ENCODE measurements at places on chromosomes 12 and 14.

DNA sequence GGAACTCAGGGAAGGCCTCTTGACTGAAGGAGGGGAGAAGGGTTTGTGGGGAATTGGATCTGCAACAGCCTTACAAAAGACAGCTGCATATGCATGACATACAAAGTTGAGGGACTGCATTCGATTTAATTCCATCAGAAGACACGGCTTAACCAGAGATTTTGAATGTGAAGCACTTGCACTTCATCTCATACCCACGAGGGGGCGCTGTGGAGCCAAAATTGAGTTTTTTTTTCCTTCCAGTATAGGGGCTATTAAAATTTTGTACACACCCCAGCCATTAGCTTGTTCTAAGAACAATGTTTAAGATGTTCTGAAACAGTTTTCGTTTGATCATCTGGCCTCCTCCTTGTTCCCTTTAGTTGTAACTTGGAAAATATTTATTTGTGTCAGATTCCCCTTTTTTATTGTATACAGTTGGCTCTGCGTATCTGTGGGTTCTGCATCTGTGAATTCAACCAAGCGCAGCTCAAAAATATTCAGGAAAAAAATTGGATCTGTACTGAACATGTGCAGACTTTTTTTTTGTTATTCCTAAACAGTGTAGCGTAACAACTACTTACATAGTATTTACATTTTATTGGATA lies 1.6 kb downstream of the SUDS3 start:
- DNase-seq, result no peak

DNA sequence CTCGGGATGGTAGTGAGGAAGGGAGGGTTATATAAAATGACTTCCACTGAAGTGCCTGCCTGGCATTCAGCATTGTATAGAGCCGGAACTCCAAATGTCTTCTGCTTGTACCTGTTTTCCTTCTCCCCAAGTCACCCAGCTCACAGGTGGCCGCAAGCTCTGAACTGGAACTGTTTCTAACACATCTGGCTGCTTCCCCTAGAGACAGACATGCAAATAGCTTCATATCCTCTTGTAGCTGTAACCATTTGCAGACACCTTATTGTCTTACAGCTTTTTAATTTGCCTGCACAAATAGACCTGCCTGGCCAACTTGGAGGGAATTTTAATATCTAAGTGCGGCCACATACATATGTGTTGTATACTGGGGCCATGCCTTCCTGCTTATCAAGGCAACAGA lies 126.0 kb downstream of the CHST11 start:
- DNase-seq, result no peak

DNA sequence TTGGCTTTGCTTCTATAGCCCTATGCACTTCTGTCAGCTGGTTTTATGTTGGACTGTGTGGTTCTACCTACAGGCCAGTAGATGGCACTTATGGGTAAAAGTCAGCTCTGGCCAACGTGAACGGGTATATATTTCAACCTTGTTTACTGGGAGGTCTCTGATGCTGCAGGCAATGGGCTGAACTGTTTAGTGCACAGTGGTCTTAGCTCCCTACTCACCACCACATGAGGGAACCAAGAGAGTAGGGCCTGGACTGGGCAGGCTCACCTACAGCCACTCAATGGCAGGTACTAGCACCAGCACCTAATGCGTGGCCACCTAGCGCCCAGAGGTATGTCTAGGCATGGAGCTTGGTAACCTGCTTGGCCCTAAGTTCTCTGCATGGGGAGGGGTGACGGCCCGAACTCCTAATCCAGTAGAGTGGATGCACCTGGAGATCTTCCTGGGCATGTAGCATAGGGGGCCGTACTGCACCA lies 481.8 kb downstream of the TMEM117 start:
- DNase-seq, result no peak

DNA sequence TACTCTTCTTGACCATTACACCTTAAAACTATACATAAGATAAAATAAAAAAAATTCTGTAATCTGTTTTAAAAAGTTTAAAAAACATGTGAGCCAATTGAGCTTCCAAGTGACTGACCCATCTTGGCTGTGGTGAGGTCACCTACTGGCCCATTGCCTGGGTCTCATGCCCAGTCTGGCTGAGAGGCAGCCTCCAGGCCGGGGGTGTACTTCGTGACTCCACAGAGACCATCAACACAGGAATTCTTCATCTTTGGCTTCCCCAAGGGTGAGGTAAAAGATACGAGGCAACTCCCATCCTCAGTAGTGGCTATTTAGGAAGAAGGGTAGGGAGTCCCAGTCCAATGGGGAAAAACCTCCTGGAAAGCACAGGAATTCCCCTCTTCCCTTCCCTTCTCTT lies 113.2 kb downstream of the APAF1 start:
- no peak for DNase-seq

DNA sequence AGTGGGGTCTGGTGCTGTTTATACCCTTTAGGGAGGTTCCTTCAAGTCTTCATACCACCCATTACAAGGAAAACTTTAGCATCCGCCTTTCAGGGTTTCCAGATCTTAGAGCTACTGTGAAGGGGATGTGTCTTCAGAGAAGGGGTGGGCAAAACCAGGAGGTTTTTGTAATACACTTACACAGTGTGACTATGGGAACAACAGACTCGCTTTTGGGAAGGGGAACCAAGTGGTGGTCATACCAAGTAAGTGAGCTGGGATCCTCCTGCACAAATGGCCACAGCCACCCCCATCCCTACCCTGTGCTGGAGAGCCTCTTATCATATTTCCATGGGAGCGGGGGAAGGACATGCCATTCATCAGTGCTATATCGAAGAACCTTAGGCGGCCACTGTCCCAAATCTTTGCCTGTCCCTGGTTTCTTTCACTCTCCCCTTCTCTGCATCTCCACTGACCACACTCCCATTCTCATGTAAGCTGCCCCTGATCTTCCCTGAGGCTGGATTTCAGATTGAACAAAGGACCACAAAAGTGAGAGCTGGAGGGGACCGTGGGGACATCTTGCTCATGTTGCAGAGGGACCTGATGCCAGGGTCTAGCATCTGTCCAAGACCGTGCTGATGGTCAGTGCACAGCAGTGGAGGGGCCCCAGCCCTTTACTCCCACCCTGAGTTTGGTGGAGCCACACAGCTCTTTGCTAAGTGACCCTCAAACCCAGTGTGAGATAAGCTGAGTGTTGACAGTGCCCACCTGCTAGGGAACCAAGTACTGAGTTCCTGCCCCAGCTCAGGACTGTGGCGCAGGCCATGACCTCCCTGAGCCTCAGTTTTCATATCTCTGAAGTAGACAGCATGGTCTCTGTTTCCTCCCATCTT lies 51.4 kb downstream of the DAD1 start:
- no peak for DNase-seq

DNA sequence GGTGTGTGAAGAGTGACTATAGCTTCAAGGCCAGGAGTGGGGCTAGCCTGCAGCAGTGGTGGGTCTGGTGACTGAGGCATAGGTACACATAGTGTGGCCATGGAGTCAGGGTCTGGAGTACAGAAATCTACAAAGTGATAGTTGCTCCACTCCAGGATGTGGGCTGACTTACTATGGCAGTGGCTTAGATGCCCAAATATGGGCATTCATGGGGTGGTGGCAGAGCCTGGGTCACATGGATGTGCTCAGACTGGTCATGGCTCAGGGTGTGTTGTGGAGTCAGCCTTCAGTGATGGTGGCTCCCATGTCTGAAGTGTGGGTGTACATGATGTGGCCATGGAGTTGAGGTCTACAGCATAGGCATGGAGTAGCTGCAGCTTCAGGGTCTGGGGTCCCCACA lies 27.3 kb downstream of the CLEC6A start:
- DNase-seq, result no peak

DNA sequence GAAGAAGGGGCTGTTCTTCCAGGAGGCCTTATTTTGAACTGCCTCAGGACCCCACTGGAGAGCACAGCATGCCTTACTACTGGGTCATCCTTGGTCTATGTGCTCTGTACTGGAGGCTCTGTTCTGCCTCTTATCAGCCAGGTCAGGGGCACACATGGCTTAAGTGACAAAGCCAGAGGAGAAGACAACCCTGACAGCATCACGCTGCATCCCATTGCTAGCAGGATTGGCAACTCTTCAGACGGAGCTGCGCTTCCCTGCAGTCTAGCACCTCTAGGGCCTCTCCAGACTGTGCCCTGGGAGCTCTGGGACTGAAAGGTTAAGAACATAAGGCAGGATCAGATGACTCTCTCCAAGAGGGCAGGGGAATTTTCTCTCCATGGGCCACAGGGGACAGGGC lies 17.3 kb upstream of the TIGAR start:
- DNase-seq, result no peak

DNA sequence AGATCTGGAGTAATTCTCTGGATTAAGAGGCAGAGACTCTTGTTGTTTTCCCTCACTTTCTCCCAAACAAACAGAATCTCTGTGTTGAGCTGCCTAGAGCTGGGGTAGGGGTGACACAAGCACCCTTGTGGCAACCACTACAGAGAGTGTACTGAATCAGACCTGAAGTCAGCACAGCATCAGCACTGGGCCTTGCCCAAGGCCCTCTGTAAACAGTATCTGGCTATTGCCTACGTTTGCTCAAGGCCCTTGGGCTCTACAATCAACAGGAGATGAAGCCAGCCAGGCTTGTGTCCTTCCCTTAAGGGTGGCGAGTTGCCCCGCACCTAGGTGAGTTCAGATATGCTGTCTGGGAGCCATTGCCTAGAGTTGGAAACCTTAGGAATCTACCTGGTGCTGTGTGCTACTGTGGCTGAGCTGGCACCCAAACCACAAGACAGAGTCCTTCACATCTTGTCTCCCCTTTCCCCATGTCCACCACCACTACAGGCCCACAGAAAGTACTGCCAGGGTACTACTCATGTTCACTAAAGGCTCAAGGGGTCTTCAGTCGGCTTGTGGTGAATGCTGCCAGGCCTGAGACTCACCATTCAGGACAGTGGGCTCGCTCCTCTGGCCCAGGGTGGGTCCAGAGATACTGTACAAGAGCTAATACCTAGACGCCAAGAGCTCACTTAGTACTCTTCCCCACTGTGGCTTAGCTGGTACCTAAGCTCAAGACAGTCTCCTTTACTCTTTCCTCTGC lies 206.8 kb downstream of the SYNE2 start:
- DNase-seq, result no peak

- DNase-seq, result no peak
Observed at GRCh38 chr14:103108749-103109207, 14.3 kb downstream of the EXOC3L4 start.

GRCh38 chr12:46343118-46343852 lies 29.3 kb downstream of the SLC38A2 start:
- DNase-seq, result no peak

DNA sequence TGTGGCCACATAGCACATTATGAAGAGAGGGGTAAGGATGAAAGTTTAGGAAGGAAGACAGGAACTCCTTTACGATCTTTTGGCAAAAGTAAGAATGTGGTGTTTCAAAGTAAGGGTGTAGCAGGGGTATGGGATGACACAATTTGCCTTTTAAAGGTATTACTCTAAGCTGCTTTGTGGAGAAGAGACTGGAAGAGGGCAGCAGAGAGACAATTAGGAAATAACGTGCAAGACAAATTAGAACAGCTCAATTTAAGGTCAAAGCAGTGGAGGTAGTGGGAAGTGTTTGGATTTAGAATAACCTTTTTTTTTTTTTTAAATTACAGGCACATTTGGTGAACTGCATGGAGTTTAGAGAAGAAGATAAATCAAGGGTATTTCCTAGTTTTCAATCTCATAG lies 342.6 kb downstream of the NOVA1 start:
- no peak for DNase-seq

GRCh38 chr12:39912211-39912980 lies 193.5 kb downstream of the SLC2A13 start:
- peak; percentile 4 for DNase-seq

GRCh38 chr12:88419794-88420193 lies 160.5 kb downstream of the KITLG start:
- DNase-seq, result no peak

GRCh38 chr14:31263485-31264133 lies 56.0 kb upstream of the HECTD1 start:
- no peak for DNase-seq

GRCh38 chr12:76192416-76192815 lies 107.9 kb upstream of the NAP1L1 start:
- no peak for DNase-seq

DNA sequence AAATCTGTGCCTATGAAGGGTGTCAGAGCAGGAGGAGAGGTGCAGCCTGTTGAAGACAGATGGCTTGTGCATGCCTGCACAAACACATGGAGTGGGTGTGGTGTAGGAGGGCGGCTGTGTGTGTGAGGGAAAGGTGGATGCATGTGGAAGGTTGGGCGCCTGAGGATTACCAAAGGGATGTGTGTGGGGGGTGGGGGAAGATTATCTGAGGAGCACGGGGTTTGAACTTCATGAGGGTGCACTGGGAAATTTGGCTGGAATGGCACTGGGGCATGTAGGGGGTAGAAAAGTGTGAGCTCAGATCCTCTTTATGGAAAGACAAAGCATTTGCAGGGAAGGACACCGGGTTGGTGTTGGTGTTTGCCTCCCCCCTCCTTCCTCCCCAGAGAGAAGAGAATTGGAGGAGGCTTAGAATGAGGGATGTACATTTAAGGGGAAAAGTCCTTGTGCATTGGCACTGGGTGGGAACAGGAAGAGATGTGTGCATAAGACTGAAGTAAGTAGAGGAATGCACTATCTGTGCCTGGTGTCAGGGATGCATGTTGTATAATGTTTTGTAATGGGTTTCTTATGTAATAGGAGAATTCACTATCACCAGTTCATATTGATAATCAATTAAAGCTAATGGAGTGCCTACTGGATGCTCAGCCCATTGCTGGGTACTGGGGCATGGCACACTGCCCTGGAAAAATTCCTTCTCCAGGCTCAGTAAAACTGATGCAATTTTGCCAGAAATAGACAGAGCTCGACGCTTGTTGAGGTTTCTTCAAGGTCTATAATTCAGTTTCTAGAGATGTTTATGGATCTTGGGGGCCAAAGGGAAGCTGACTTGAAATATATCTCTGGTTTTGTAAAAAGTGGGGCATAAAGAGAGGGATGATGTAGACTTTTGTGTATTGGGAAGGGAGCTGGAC lies 3.0 kb downstream of the NTF3 start:
- DNase-seq, result no peak

DNA sequence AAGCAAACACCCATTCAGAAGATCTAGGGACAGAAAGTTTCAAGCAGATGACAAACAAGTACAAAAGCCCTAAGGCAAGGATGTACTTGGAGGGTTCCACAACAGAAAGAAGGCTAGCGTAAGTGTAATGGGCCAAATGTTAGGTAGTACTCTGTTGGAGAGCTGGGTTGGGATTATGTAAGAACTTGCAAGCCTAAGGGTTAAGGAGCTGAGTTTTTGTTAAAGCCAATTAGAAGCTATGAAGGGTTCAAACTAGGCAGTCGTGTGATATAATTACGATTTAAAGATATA lies 41.4 kb downstream of the HECTD1 start:
- no peak for DNase-seq

GRCh38 chr12:67052981-67053380 lies 216.2 kb upstream of the CAND1 start:
- DNase-seq, result no peak

GRCh38 chr14:99342204-99342603 lies 70.2 kb upstream of the BCL11B start:
- no peak for DNase-seq

DNA sequence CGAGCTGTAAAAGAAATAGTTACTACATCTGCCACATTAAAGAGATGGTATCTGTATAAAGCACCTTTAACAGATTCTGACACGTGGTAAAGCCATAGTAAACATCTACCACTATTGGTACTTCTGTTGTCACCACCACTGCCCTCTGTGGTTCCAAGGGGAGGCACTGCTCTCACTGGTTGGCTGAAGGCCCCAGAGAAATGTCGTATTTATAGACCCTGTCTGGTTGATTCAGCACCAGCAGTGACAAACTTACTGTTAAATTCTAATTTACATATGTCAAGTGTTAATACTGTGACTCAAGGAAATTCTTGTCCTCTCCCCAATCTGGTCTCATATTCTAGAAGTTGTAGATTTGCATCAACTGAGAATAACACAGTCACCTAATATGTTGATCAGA lies 281.1 kb downstream of the ERC1 start:
- no peak for DNase-seq
